ENCODE measurements at places on chromosomes 11 and 22.
A peak's percentile ranks its signal among the peaks of the same experiment; 100 is the strongest.

GRCh38 chr11:68362801-68363379, 50.5 kb downstream of the LRP5 start:
- DNase-seq: no peak

DNA sequence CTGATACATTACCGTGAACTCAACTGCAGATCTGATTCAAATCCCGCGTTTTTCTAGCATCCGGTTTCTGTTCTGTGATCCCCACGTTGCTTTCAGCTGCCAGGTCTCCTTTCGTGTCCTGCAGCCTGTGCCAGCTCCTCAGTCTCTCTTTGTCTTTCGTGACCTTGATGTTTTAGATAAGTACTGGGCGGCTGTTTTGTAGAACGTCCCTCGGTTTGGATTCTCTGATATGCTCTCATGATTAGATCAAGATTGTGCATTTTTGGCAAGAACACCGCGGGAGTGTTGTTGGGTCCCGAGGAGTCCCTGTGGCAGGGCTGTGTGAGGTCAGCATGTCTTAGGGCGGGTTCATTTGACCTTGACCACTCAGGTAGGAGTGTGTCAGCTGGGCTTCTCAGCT, 38.6 kb downstream of the KCNQ1 start:
- DNase-seq: no peak

- peak; percentile 86 for DNase-seq
These were observed 140.8 kb downstream of the CCDC81 start for GRCh38 chr11:86515297-86516094.

GRCh38 chr11:125418396-125418795, 77.7 kb downstream of the FEZ1 start:
- no peak for DNase-seq

GRCh38 chr11:65976216-65977176, 15.0 kb downstream of the SART1 start:
- no peak for DNase-seq

GRCh38 chr22:20080776-20081654, 974 bp downstream of the DGCR8 start:
- peak; percentile 53 for DNase-seq

DNA sequence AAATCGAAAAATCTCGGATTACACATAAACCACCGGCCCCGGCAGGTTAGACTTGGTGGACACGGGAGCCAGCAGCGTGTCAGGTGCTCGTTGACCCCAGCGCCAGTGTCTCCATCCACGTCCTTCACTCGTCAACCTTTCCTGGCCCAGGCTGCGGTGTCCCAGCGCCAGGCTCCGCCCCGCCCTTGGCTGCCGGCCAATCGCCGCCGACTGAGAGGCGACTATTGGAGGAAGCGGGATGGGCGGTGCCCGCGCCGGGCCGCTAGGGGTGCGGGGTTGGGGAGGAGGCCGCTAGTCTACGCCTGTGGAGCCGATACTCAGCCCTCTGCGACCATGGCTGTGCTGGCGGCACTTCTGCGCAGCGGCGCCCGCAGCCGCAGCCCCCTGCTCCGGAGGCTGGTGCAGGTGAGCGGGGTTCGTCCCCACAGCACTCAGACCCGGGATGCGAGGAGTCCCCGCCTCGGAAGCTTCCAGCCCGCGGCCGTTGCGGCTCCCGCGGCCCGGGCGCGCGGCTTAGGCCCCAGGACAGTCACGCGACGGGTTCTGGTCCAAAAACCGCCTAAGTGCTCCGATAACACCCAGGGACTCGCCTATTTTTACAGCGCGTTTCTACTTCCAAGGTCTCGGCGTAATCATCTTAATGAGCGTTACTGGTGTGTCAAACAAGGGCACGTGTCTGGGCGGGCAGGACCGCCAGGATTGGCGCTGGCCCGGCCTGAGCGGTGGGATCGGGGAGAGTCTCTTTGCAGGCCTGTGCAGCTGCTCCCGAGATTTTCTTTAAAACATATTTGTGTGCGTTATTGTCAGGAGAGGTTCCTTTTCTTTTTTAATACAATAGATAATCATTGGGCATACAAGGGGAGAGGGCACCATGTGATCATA, at the start of gene ACAT1:
TSS of gene ACAT1 (plus strand) at position 294 of the 882 bp plus-strand sequence. CDS start at position 334, 40 bp downstream.
- DNase-seq: peak; percentile 85

- no peak for DNase-seq
These were observed 24.7 kb downstream of the KCNE3 start for GRCh38 chr11:74442636-74443035.

GRCh38 chr11:77332259-77332658, 30.8 kb upstream of the GDPD4 start:
- DNase-seq: no peak

GRCh38 chr11:44606472-44606871, 41.0 kb downstream of the CD82 start:
- no peak for DNase-seq

DNA sequence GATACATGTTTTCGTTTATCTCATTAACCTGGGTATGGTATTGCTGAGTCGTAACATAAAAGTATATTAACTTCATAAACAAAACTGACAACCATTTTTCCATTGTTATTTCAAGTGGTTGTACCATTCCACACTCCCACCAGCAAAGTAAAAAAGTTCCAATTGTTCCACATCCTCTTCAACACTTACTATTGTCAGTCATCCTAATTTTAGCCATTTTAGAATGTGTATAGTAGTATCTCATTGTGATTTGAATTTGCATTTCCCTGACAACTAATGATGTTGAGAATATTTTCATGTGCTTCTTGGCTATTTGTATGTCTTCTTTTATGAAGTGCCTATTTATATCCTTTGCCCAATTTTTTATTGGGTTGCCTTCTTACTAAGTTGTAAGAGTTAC, 10.5 kb upstream of the CD3E start:
- no peak for DNase-seq
